ENCODE measurements at places on chromosomes 2 and 18.

DNA sequence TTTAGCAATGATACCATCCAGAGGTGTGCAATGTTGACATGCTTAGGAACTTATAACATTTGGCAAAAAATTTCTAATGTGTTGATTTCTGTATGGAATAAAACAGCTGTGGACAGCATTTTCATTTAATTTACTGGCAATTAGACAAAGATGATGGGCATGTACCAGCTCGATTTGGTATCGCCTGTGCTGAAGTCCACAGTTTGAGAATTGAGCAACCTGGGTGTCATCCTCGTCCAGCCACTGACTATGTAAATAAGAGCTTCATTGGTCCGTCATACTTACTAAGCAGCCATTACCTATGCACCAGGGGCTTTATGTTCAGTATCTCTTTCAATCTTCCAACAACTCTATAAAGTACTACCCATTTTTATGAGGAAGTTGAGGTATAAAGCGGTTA is 24.6 kb upstream of the ACAA2 start:
- no peak for DNase-seq

GRCh38 chr18:11842562-11842961 is 8.7 kb upstream of the CHMP1B start:
- no peak for DNase-seq

GRCh38 chr2:103880081-103880834 is 973.7 kb upstream of the POU3F3 start:
- DNase-seq = no peak

DNA sequence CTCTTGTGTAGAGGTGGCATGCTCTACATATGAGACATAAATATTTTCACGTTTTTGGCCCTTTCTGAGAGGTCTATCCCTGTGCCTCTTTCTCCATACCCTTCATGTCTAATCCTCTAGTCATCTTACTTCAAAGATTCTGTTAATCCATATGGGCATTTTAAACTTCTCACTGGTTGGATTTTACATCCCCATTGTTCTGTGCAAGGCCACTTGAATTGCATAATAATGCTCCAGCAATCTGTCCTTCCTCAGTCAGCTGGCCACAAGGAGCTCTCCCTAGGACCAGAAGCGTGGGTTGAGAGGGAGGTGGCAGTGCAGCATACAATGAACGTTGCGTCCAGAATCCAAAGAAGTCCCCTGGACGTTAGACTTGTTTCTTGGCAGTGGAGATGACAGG is 58.2 kb downstream of the TDRD15 start:
- no peak for DNase-seq

GRCh38 chr2:176804392-176804791 is 408.2 kb upstream of the HNRNPA3 start:
- DNase-seq = no peak

Data from stimulated activated CD4-positive, alpha-beta T cell treated with anti-CD3 and anti-CD28 coated beads, Interleukin-4, amount 100 ng/mL, for 48 hours (primary cell).